ENCODE measurements at places on chromosomes 1 and 21. TPM values are rescaled to one million over a fixed set of nuclear protein-coding genes. Genes with fewer than 3 reads are reported as not detected.

Gene CLDN8
- not detected for total RNA-seq

Gene NBPF10
- total RNA-seq = 0.21 TPM

- no peaks in the 10 kb centered on the region for H3K36me3 ChIP-seq
- no peak for DNase-seq
- no peak overlapping the region for H3K4me3 ChIP-seq
- H3K27me3 ChIP-seq = peaks cover 1% of the 10 kb centered on the region
- no peaks in the 10 kb centered on the region for H3K4me1 ChIP-seq
- H3K27ac ChIP-seq = no peak overlapping the region
Observed at GRCh38 chr1:208272311-208272710, 28.1 kb upstream of the PLXNA2 start.

GRCh38 chr21:42002421-42002958 lies 7.7 kb downstream of the ZBTB21 start:
- peak overlapping the region; percentile 79 for H3K27ac ChIP-seq
- peak overlapping the region; percentile 50 for H3K4me3 ChIP-seq
- DNase-seq = peak; percentile 86
- peaks cover 19% of the 10 kb centered on the region for H3K4me1 ChIP-seq
- H3K36me3 ChIP-seq = peaks cover 14% of the 10 kb centered on the region

Data from GM12878 (cell line).